ENCODE measurements at places on chromosomes 6 and 20.

DNA sequence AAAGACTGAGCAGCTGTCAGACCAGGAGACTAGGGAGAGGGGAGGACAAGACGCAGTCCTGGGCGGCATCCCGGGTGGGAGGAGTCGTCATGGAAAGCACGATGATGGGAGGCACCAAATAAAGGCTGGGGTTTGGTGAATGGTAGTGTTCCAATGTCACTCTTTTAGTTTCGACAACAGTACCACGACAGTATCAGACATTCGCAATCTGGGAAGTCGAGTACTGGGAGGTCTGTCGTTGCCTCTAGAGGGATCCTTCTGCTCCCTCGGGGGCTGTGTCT, 32.1 kb downstream of the PSMG4 start:
- no peak for DNase-seq

- DNase-seq, result no peak
Measured at GRCh38 chr6:90151576-90152422, 144.8 kb downstream of the BACH2 start.

- DNase-seq, result no peak
Measured at GRCh38 chr20:49646126-49646525, 67.6 kb downstream of the B4GALT5 start.

- DNase-seq, result peak; percentile 58
Measured at GRCh38 chr20:6142348-6142993, 19.6 kb upstream of the FERMT1 start.

GRCh38 chr6:158474961-158475343, 84.9 kb upstream of the TMEM181 start:
- no peak for DNase-seq

DNA sequence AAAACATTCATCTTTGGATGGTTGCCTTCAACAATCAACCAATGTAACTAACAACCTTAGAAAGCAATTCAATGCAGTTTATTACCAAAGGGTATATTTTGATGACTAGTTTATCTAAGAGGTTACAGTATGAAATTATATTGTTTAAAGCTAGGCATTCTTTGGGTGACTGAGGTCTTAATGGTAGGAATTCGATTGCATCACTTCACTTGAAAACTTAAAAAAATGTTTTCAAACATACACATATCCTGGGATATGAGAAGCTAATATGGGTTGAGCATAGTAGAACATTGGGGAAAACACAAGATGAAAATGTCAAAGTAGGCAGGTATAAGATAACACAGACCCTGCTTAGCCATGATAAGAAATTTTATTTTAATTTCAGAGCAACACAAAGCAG, 144.6 kb upstream of the BMP5 start:
- DNase-seq, result no peak

DNA sequence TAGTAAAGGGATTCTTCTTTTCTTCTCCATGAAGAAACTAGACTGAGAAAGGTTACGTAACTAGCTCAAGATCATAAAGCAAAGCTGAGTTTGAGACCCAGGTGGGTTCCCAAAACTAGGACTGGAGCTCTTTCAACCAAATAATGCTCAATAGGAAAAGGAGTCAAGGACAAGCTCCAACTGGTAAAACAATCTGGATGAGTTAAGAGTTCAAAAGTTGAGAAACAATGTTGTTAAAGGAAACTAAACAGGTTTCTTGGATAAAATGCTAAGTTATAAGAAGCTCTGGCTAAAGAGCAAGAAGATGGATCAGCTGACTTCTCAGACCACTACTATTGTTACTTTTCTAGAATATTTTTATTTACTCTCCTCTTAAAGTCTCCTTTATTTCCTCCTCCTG, 137.3 kb downstream of the MMS22L start:
- no peak for DNase-seq

- peak; percentile 49 for DNase-seq
Measured at GRCh38 chr6:160667639-160668481, 3.8 kb upstream of the LPA start.

DNA sequence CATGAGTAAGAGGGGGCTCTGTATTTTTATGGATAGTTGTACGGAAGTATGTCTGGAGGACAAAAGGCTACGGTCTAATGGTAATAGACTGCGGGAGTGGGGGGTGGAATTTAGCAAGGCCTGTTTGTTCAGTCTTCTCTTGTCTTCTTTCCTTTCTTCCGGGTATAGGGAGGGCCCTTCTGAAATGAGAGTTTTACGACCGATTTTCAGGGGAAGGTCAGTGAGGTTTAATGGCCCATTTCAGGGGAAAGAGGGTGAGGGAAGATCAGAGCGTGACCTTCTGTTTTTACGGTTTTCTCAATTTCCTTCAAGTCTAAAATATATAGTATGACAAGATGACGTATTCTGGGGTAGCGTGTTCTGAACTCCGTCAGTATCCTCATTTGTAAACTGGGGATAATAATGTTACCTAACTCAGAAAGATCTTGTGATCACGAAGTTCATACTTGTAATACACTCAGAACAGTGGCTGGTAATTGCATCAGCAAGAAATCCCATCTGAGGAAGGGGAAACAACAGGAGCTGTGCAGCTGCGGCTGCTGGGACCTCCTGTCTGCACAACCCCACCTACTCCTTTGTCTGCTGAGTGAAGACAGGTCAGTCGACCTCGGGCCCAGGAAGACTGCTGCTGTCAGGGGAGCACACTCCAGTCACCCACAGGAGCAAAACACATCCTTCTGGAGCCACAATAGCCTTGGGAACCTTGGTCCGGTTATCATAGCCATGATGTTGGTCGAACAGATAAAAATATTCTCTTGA, 90.4 kb downstream of the MAP3K7 start:
- no peak for DNase-seq

DNA sequence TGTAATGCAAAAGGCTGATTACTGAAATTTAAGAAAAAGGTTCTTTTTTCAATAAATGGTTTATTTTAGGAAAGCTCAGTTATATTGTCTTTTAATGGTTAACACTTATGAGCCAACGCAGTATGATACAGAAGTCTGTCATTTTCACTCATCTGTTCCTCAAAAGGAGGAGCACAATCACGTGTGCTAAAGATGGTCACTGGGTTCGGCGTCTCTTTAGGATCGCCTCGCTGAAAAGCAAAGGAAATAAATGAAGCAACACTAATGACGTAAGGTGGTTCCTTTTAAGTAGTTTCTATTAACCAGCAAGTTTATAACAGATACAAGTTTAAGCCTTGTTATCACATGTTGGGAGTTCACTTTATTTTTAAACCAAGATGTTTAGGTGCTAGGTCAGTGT, 125.7 kb downstream of the MAP3K4 start:
- DNase-seq, result no peak

DNA sequence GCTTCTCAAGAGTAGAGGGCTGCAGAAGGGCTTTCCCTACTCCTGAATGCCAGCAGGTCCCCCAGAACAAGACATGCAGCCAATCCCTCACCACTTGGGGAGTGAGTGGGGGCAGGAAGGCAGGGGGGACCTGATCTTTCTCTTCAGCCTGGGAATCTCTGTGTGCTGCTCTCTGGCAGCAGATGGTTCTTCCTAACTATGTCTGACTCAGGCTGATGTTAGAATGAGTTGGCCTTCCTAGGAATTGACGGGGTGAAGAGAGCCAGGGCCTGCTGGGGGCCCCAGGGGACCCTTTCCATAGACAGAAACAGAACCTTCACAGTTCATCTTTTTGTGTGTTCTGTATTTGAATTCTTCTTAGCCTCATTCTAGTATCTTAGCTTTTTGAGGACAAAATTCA, 29.0 kb upstream of the TCP11 start:
- no peak for DNase-seq

GRCh38 chr6:26359765-26360164, 5.2 kb upstream of the BTN3A2 start:
- no peak for DNase-seq

- no peak for DNase-seq
Measured at GRCh38 chr20:18496042-18496441, 983 bp downstream of the RBBP9 start.

DNA sequence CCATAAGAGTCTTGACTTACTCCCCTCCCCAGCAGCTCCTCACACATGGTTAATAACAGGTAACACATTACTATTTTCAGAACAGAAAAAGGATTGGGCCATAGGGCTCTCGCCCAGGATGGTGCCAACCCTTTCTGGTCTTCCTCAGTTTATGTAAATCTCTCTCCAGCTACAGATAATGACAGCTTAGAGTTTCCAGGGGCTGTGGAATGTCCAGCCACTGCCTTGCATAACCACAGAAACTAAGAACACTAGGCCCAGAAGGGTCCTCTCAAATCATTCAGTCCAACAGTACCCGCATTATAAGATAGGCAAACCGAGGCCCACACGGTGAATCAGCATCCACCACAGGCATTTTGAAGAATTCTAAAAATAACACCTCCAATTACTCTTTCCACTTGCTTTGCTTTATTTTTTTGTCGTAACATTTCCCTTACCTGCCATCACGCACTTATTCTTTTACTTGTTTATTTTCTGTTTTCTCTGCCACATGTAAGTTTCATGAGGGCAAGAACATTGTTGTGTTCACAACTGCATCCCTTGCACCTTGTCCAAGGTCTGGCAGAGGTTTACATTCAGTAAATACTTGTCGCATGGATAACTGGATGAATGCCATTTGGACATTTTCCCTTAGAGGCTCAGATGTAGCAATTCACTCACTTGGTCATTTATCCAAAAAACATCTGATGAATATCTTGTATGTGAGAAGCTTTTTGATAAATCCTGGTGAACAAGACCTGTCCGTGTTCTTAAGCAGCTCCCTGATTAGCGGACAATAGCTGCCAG, 6.4 kb upstream of the SDC4 start:
- peak; percentile 59 for DNase-seq

- DNase-seq, result no peak
Measured at GRCh38 chr6:16139556-16139955, 10.7 kb downstream of the MYLIP start.

DNA sequence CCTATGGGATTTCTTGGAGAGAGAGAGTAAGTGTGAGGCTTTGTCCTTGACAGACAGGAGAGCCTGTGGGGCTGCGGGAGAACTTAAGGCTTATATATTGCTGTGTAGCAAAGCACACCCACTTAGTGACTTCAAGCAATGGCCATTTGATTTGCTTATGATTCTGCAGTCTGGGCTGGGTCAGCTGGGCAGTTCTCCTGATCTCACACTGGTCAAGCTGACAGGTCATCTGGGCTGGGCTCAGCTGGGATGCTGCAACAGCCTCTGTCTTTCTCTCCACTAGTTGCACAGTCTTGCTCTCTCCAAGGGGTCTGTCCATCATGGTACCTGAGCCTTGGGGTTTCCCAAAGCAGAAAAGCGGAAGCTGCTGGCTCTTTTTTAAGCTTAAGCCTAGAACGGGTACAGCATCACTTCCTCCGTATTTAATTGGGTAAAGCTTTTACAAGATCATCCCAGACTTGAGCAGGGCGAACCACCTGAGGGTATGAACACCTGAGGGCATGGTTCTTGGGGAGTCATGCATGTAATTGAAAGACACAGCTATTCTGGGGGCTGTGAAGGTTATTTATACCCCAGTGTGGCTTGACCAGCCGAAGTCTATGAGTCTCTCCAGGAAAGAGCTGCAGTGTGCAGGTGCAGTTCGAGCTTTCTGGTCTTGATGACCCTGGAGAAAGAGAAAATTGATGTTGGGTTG, 13.3 kb upstream of the GGTLC1 start:
- DNase-seq, result no peak

GRCh38 chr6:87483929-87484328, 11.2 kb downstream of the SLC35A1 start:
- DNase-seq, result peak; percentile 44

- DNase-seq, result no peak
Measured at GRCh38 chr20:49635166-49635565, 67.2 kb upstream of the PTGIS start.

GRCh38 chr20:10651227-10651990, 22.4 kb downstream of the JAG1 start:
- no peak for DNase-seq

GRCh38 chr6:2938632-2939083, 32.7 kb downstream of the SERPINB6 start:
- peak; percentile 25 for DNase-seq

DNA sequence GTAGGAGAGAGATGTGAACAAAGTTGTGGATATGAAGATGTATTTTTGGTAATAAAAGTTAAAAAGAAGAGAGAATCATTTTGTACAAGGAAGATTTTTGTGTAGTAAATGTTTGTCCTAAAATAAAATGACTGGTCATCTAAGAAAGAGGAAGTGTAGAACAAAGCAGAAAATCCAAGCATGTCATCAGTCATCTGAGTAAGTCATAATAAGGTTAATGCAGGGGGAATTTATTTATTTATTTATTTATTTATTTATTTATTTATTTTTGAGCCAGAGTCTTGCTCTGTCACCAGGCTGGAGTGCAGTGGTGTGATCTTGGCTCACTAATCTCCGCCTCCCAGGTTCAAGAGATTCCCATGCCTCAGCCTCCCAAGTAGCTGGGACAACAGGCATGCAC, 15.7 kb upstream of the CGA start:
- DNase-seq, result no peak

GRCh38 chr6:70142034-70142433, 160.8 kb downstream of the COL9A1 start:
- DNase-seq, result no peak

DNA sequence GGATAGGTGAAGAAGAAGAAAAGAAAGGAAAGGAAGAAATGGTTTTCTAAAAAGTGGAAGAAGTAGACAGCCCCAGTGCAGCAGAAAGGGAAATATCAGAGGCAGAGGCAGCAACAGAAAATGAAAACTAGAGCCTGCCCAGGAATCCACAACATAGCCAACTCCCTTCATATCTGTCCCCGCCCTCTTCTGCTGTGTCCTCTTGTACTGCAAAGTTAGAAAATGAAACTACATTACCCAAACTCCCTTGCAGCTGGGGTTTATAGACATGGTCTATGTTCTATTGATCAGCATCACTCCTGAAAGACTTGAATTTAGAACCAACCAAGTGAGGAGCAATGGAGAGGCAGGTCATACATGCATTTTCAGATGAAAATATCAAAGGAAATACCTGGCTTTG, 200.5 kb upstream of the PHACTR1 start:
- no peak for DNase-seq

GRCh38 chr6:19032591-19033295, 645.6 kb downstream of the RNF144B start:
- DNase-seq, result no peak

DNA sequence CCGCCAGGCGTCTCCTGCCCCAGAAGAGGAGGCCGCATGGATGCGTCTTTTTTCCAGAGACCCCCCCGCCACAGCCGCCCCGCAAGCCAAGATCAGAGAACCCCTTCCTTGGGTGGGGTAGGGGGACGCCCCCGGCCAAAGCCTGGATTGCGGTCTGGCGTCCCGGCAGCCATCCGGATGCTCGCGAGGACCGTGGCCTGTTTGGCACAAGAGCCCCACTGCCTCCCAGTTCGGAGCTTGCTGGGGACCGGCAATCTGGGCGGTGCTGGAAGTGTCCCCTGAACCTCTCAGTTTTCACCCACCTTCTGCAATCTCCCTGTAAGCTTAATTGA, 924 bp downstream of the FAM162B start:
- DNase-seq, result no peak

GRCh38 chr6:144162977-144163376, 12.7 kb downstream of the STX11 start:
- DNase-seq, result no peak

- DNase-seq, result no peak
Measured at GRCh38 chr20:6595704-6596103, 171.8 kb upstream of the BMP2 start.

All from stimulated activated CD8-positive, alpha-beta memory T cell treated with anti-CD3 and anti-CD28 coated beads, Interleukin-4, amount 100 ng/mL, for 48 hours (primary cell).